ENCODE measurements at places on chromosomes 1 and 21.

- peak; percentile 80 for DNase-seq
Measured at GRCh38 chr1:156146020-156146768, 7.2 kb upstream of the SEMA4A start.

DNA sequence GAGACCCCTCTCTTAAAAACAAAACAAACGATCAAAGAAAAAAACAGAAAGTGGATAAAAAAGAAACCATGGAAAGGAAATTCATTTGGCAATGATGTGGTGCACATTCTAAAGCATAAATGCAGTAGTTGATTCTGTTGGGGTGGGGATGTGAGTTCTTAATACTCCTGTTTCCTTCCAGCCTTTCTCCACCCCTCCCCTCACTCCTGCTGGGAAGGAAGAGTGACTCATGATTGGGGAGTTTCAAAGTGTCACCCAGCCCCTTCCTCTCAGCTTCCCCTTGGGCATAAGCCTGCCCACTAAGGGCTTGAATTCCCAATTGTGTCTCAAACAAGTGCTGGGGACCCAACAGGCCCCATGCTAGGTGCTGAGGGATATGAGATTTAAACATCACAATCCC lies 6.7 kb upstream of the PINK1 start:
- DNase-seq = no peak

DNA sequence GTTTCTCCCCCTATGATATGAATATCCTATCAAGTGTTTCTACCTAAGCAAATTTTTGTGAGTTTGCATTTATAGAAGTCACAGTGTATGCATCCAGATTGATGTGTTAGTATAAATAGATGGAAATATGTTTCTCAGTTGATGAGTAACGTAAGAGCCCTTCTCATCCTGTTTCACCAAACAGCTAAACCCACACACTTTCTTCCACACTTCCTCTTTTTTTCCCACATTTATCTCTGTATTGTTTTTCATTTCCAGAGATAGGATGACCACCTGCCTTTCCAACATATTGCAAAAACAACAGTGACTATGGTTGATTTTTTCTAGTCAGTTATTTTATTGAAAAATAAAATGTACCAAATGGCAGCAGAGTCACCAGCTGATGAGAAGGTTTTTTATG lies 490.1 kb downstream of the NEGR1 start:
- DNase-seq = no peak

DNA sequence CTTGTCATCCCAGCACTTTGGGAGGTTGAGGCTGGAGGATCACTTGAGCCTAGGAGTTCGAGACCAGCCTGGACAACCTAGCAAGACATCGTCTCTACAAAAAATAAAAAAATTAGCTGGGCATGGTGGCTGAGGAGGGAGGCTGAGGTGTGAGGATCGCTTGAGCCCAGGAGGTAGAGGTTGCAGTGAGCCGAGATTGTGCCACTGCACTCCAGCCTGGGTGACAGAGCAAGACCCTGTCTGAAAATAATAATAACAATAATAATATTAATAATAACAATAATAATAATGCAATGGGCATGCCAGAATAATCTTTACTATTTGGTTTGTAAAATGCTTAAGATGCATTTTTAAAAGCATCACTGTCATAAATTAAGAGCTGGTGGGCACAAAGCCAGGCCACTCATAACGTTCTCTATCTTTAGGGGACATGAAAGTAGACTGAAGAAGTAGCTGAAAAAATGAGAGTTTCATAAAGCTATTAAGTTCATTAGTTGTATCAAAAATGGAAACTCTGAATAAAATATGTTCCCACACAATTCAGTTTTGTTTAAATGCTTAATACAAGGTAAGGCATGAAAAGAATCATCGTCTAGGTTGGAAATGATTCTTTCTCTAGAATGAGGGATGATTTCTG lies 51.6 kb upstream of the ITPKB start:
- DNase-seq = no peak

GRCh38 chr1:74471470-74471869 lies 40.9 kb downstream of the LRRC53 start:
- DNase-seq = no peak

GRCh38 chr1:98344731-98345130 lies 316.8 kb upstream of the SNX7 start:
- no peak for DNase-seq

GRCh38 chr1:203282720-203283542 lies 22.4 kb upstream of the BTG2 start:
- no peak for DNase-seq

- no peak for DNase-seq
Measured at GRCh38 chr21:31258073-31258472, 86.0 kb downstream of the TIAM1 start.

DNA sequence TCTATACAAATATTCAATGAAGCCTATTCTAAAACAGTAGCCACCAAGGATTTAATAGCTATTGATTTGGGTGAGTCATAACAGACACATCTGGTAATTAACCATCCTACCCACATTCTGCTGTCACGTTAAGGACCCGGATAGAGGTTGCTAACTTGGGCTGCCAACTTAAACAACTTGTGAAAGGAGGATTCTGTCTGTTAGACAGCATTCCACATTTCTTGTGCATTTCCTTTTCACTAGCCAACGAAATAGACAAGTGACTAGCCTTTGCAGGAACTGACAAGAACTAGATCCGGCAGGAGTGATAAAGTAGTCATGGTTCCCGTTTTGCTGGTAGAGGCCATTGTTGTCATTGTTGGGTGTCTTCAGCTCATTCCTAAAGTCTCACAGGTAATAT lies 9.5 kb downstream of the DSCAM start:
- DNase-seq = no peak

DNA sequence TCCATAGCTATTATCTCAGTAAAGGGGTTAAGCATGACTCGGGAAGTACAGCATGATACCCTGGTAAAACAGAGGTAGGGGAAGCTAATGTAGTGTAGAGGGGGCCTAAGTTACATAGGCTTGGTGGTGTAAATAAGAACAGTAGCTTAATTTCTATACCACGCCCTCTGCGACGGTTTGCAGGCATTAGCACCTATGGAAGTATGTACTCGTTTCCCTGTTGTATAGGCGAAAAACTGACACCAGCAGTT lies 470 bp upstream of the NAXE start:
- DNase-seq = peak; percentile 2

GRCh38 chr1:40739455-40740008 lies 44.1 kb upstream of the KCNQ4 start:
- no peak for DNase-seq

GRCh38 chr1:240739754-240740153 lies 127.8 kb upstream of the GREM2 start:
- DNase-seq = no peak

DNA sequence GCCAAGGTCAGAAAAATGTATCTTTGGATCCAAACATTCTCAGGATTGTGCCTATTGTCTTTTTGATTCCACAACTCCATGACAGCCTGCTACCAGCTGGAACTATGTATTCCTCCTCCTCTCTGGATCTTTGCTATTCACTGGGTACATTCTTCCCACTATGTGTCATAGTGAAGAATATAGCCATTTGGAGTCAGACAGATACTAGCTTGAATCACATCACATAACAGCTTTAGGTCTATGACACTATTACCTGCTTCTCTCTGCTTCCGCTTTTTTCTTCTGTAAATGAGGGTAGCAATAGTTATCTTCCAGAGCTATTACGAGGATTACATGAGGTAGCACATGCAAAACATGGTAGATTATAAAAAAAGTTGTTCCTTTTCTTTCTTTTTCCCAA lies 5.4 kb upstream of the EXO1 start:
- DNase-seq = no peak

DNA sequence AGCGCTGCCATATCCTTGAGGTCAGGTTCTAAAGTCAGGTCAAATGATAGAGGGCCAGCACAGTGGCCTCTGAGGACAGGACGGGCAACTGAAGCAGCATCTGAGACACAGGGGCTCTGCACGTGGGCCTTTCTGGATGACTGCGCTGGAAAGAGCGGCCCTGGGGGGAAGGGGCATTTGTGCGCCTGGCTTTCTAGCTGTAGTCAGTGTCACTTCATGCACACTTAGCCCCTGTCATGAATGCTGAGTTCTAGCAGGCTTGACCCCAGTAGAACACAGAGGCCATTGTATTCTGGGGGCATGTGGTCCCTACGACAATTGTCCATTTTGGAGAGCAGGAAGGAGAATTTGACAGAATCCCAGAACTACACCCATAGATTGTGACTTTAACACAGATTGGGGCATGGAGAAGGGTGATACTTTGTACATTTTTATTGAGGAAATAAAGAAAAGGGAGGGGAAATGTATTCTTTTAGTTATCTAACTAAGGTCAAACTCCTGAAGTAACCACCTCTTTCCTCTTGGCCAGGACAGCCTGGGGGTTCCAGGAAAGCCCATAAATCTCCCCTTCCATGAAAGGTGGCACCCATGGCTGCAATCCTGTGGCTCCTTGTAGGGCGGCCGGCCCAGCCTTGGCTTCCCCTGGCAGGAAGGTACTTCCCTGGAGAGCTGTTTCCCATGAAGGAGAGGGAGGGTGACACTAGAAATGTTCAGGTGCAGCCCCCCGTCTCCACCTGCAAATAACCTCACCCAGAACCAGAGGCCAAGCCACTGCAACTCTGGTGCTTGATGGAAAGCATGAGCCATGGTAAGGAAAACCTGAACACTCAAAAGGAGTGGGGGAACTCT lies 34.4 kb downstream of the NTPCR start:
- DNase-seq = no peak

DNA sequence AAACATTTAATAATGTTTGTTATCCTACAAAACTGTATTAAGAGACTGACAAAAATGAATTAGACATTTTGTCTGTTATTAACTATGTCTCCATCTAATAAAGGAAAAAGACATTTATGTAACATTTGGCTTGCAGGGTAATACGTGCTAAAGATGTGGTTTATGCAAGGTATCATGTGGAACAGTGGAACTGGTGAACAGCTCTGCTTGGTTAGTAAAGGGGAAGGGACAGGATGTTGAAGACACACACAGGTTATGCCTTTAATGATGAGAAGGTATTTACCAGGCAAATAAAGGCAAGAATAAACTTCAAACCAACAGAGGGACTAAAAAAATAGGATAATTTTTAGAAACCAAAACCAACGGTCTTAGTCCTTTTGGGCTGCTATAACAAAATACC lies 93.1 kb downstream of the UCHL5 start:
- DNase-seq = no peak

DNA sequence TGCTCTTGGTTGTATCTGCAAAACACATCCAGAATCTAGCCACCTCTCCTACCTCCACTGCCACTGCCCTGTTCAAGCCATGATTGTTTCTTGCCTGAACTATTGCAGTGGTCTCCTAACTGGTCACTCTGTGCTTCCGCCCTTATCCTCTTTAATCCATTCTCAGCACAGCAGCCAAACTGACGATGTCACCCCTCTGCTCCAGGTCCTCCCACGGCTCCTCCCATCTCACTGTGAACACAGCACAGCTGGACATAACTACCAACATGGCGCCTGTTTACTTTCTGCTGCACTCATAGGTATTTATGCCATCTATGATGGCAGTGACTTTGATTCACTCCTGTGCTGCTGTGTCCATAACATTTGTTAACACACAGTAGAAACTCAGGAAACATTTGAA lies 406.7 kb downstream of the DISC1 start:
- no peak for DNase-seq

GRCh38 chr1:224235813-224236493 lies 52.9 kb downstream of the DEGS1 start:
- DNase-seq = no peak

GRCh38 chr1:56780128-56780750 lies 39.0 kb downstream of the FYB2 start:
- no peak for DNase-seq

DNA sequence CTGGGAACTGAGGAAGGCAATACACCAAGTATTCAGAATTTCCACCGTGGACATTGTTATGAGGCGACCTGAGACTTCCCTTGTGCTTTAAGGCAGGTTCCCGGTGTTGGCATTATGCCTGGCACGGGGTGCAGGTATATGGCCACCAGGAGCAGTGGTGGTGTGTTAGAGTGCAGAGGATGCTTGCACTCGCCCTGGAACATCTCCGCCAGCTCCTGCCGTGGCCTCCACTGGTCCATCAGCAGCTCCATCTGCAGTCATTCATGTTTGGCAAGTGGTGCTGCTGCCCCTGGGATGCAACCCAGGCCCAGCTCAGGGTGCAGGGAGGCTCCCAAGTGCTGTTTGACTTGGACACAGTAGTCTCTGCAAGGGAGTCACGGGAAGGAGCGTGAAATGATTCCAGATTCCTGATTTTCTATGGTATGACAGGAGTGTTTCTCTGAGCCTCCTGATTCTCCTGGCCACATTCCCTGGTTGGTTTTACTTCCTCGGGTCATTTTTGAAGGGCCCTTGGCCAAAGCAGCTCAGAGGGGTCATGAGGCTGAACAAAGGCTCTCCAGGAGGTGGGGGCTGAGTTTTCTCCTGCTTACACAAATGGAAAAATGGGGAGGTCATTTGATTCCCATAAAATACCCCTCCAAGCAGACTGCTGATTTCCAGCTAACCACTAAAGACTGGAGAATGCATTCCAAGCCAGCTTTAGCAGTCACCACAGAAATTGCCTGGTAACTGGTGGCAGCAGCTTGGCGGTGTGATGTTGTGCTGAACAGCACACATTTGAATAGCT lies 60.4 kb upstream of the PSEN2 start:
- no peak for DNase-seq

DNA sequence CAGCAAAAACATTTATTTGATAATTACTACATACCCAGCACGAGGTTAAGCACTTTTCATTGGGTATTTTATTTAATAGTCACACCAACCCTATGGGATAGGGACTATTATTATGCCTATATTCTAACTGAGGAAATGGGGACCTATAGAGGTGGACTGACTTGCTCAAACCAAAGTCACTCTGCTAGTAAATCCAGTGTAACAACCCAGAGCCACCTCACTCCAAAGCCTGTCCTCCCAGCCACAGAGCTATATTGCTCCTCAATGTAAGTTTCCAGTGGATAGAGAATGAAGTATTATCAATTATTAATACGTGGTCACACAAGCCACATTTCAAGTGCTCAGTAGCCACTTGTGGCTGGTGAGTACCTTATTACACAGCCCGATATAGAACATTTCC lies 97.5 kb downstream of the RGS2 start:
- DNase-seq = no peak

GRCh38 chr1:213744780-213745179 lies 243.0 kb upstream of the PROX1 start:
- no peak for DNase-seq

GRCh38 chr1:236998546-236998945 lies 5.7 kb downstream of the MT1HL1 start:
- no peak for DNase-seq

GRCh38 chr1:235106457-235106856 lies 22.2 kb downstream of the TOMM20 start:
- DNase-seq = no peak

DNA sequence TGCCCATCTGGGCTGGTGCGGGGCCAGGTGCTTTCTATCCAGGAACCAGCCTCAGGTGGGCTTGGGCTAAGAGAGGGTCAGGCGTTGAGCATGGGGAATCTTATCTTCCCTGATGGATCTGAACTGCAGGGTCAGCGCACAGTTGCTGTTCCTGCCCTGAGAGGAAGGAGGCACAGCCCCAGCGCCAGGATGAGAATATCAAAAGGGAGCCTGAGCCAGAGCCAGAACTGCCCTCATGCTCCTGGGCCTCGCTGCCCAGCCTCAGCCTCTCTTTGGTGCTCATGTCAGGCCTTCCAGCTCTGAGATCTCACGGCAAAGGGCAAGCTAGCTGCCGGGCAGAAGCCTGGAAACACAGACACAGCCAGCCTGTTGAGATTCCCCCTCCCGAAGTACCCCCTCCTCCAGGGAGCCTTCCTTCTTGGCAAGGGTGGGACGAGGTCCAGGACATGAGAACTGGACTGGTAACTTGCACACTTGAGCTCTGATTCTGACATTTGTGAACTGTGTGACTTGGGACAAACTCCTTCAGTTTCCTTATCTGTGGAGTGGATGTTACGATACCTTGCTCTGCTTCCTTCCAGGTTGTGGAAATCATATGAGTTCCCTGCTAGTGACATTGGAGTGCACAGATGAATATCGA lies 1.2 kb upstream of the LAD1 start:
- DNase-seq = no peak

Measured in CD4-positive, alpha-beta T cell treated with Interleukin-2 at 100 ng/mL for 4 hours (primary cell).